ENCODE measurements at places on chromosomes 12 and 14. TPM values are rescaled to one million over a fixed set of nuclear protein-coding genes. Genes with fewer than 3 reads are reported as not detected.

LBHD2 gene
- 1.4 TPM for total RNA-seq

TC2N gene
- total RNA-seq, result 5.1 TPM

EMP1 gene
- total RNA-seq, result 11.6 TPM

CCDC60 gene
- not detected for total RNA-seq

CELA1 gene
- not detected for total RNA-seq

FSCB gene
- total RNA-seq, result 0.17 TPM

NEUROD4 gene
- total RNA-seq, result not detected

EIF5 gene
- total RNA-seq, result 318 TPM

SOX5 gene
- total RNA-seq, result 85.9 TPM

TAS2R7 gene
- total RNA-seq, result 0.43 TPM

DDX47 gene
- 44.8 TPM for total RNA-seq

C14orf39 gene
- total RNA-seq, result 0.15 TPM

CLEC9A gene
- total RNA-seq, result 3.3 TPM

IFNG-AS1 gene
- not detected for total RNA-seq

DNA sequence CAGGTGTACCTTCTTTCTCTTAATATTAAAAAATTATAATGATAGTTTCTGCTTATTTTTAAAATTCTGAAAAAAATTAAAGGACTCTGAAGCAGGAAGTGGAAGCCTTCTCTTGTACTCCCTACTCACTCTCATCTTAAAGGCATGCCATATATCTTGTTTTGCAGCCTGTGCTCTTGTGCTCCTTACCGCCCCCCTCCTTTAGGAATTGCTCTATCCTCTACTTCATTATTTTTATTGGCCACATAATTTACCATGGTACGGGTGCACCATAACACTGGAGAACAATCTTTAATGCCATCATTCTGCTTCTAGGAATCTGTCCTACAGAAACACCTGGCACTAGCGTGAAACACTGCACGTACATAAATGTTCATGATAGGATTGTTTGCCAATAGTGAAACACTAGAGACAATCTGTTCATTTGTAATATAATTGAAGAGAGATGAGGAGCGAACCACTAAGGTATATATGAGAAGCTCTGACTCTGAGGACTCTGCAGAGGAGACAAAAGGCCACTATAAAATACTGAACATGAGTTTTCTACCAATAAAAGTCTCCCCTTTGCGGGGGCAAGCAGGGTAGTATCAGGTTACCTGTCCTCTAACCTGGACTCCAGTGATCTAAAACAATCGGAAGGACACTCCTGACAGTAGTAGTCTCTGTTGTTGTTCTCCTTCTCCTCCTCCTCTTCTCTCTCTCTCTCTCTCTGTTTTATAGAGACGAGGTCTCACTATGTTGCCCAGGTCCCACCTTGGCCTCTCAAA lies 6.3 kb upstream of the NYNRIN start:
- DNase-seq, result no peak

GRCh38 chr12:105804591-105805265 lies 334.0 kb downstream of the NUAK1 start:
- no peak for DNase-seq

DNA sequence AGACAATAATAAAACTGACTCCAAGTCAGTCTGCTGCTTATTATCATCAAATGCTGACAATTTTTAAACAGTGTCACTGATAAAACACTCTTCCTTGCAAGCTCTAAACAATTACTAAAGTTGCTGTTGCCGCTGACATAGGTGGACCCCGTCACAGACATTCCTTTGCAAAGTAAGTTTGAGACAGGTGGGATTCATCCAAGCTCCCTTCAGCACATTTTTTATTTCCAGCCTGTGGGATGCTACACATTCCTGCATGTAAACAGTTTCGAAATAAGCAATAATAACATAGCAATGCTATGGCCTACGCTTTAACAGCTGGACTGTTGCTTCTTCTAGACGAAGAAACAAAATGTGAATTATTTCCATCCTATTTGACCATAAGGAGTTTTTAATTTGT lies 85.4 kb upstream of the HIF1A start:
- no peak for DNase-seq

- DNase-seq, result no peak
Observed at GRCh38 chr12:26702741-26703140, 130.3 kb downstream of the ITPR2 start.

- no peak for DNase-seq
Observed at GRCh38 chr12:62653740-62654139, 187.1 kb downstream of the MON2 start.

DNA sequence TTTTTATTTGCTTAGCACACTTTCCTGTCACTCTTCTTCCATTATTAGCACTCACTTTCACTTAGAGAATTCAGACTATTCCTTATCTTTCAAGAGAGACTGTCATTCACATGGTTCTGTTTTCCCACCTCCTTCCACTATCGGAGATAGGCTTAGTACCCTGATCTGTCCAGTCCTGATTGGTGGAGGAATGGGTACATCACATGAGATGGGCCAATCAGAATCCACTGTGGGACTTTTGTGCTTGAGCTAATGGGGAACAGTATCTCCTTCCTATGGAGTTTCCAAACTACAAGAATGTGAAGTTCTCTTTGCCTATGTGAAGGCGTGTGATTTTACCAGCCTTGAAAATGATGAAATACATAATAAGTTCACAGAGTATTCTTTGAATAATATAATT lies 4.8 kb upstream of the KITLG start:
- no peak for DNase-seq

GRCh38 chr12:89783359-89784060 lies 74.9 kb upstream of the ATP2B1 start:
- peak; percentile 50 for DNase-seq

DNA sequence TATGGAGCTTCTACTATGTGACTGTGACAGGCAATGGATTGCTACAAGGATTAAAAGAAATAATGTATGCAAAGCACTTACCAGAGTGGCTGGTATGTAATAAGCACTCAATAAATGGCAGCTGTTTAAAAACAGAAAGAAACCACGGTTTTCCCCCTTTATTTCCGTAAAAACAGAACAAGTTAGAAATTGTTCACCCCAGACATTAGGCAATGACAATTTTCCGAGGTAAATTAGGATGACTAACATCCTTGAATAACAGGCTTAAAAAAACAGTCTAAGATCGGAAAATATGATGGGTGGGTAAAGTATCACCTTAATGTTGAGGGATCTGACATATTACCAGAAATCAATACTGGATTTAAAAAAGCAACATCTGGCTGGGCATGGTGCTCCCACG lies 20.9 kb upstream of the CNIH1 start:
- DNase-seq, result no peak

DNA sequence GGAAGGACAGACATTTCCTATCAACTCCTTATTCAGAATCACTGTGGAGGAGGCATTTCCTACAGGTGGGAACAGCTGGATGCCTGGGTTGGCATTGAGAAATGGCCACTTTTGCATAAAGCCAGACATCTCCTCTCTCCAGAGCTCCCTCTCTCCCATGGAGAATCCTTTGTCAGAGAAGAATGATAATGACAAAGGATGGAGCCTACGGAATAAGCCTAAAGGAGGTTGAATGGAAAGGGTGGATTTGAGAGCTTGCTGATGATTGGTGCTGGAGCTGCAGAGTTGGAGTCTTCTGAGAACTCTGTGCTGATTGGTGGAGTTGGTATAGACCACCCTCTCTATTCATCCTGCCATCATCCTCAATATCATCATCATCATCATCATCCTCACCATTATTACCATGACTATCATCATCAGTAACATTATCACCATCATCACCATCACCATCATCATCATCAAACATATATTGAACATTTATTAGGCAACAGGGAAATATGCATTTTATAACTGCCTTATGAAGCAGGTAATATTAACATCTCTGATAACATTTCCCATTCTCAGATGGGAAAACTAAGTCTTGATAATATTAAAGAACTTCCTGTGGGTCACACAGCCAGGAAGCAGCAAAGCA lies 89.2 kb upstream of the HSPB8 start:
- no peak for DNase-seq

DNA sequence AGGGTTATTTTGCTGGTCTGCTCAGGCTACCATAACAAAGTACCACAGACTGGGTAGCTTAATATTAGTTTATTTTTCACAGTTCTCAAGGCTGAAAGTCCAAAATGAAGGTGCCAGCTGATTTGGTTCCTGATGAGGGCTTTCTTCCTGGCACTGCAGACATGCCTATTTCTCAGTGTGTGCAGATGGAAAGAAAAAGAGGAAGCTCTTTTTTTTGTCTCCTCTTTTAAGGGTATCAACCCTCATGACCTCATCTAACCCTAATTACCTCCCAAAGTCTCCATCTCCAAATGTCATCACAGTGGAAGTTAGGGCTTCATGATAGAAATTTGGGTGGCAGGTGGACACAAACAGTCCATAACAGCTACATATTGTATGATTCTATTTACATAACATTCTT lies 25.0 kb upstream of the POLR3B start:
- no peak for DNase-seq

- no peak for DNase-seq
Observed at GRCh38 chr12:3579446-3580093, 88.6 kb downstream of the PRMT8 start.

DNA sequence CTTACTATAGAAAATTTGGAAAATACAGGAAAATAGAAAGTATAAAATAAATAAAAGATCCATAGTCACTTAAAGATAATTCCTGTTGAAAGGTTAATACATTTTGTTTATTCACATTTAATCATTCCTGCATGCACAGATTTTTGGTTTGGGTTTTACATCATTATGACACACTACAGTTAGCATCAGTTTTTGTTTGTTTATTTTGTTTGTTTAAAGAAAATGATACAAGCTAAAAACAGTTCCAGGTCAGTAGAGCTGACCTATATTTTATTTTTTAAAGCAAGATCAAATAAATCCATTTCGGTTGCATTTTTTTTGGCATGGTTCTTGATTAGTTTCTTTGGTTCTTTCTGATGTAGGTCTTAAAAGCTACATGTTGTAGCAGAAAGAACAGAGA lies 68.8 kb upstream of the CCDC91 start:
- DNase-seq, result no peak

- DNase-seq, result no peak
Observed at GRCh38 chr14:93104961-93105360, 10.8 kb downstream of the ITPK1 start.

GRCh38 chr14:100828031-100828769 lies 2.3 kb downstream of the MEG3 start:
- no peak for DNase-seq

GRCh38 chr14:98138666-98139065 lies 1133.3 kb downstream of the BCL11B start:
- no peak for DNase-seq

DNA sequence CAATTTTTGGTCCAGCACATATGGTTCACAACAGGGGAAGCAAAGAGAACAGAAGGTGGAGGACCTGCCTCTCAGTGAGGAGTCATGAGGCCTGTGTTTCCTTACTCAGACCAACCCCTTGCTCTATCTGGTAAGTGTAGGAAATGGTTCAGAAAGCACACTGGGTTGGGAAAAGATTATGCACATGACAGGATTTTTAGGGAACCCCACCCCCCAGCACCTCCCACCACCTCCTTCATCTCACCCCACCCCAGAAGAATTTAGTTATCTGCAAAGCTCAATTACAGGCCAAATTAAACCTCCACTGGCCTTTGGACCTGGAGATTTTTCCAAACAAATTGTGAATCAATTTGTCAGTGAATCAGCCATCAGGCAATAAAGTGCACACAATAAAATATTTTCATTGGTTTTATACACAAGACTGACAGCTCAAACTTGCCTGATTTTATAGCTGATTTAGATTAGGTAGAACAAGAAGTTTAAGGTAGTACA lies 132.8 kb downstream of the DACT1 start:
- DNase-seq, result no peak

GRCh38 chr14:52547526-52547925 lies 4.8 kb downstream of the TXNDC16 start:
- DNase-seq, result no peak

DNA sequence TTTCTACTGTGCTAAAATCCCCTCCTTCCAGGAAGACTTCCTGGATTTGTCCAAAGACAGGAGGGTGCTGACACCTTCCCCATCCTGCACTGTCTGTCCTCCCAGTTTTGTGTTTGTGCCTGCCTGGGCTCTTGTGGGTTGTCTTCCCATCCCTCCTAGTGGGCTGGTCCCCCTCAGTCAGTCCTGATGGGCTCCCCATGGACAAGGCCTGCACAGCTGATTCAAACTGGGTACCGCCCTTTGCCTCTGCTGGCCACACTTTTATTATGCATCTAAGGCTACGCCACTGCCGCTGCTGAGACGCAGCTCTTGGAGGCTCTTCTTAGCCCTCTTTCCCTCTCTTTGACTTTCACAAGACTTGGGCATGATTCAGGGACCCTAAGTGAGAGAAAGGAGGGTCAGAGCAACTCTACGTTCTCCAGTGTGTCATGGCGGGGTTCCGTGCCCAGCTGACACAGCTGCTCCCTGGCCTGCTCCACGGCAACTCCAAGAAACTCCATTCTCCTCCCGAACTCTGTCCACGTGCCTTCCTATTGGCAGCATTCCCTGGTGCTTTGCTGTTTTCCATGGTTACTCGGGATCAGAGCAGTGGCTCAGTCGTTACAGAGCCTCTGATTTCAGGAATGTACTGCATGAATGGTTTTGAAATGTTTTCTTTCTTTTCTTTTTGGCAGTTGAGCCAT lies 3.8 kb upstream of the KRT85 start:
- DNase-seq, result no peak

DNA sequence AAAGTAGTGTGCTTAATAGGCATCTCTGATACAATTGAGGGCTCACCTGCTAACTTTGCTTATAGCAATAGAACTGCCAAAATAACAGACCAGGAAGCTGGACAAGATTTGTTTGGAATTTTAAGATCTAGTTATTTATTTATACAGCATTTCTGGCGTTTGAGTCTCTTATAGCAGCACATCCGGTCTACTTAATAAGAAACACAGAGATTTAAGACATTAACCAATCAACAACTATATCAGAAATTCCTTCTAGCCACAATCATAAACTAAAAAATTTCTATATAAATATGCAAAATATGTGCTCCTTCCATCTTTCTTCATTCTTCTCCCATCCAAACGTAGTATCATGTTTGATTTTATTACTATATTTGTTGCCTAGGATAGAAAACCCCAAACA lies 2.6 kb downstream of the RTN1 start:
- DNase-seq, result no peak

GRCh38 chr14:56720703-56721460 lies 89.4 kb downstream of the OTX2 start:
- DNase-seq, result no peak

DNA sequence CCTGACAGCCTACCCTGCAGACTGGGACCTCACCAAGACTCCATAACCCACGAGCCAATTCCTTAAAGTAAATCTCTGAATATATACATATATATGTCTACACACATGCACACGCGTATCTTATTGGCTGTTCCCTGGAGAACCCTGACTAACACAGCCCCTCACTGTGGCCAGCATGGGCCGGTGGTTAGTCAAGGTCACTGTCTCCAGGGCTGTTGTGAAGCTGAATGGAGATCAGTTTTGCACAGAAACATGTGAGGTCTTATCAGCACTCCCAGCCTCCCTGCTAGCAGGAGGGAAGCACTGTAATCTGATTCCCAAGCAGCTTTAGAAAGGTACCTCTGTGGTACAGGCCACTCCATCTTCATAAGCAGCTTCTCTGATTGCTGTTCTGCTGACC lies 46.6 kb upstream of the PLEKHG6 start:
- DNase-seq, result no peak

GRCh38 chr14:103536693-103537092 lies 7.7 kb downstream of the TRMT61A start:
- DNase-seq, result no peak

- no peak for DNase-seq
Observed at GRCh38 chr12:69575346-69575745, 9.9 kb upstream of the CCT2 start.
